Activated CD8-positive, alpha-beta memory T cell treated with anti-CD3 and anti-CD28 coated beads, Interleukin-2, amount 10 ng/mL, durations not matched to agents 7 days and 5 days (primary cell): ENCODE measurements at places on chromosomes 5 and 9. TPM values are rescaled to one million over a fixed set of nuclear protein-coding genes. Genes with fewer than 3 reads are reported as not detected.

ARL14EPL gene
- total RNA-seq: 0.12 TPM

ENG gene
- total RNA-seq: 18.4 TPM

GFRA3 gene
- total RNA-seq: 0.15 TPM

CER1 gene
- not detected for total RNA-seq

QRFP gene
- not detected for total RNA-seq

C5orf46 gene
- total RNA-seq: not detected

TAF11L6 gene
- not detected for total RNA-seq

FCN2 gene
- not detected for total RNA-seq

CKMT2 gene
- not detected for total RNA-seq

TPPP gene
- total RNA-seq: 0.20 TPM

PHYKPL gene
- total RNA-seq: 120 TPM

SLC25A25 gene
- total RNA-seq: 18.1 TPM

ADAMTS6 gene
- total RNA-seq: 2.8 TPM

SYK gene
- total RNA-seq: 0.28 TPM

KIF2A gene
- 194 TPM for total RNA-seq

ANKDD1B gene
- total RNA-seq: not detected

GRIN1 gene
- total RNA-seq: not detected

PCDHB5 gene
- total RNA-seq: not detected

MTAP gene
- total RNA-seq: 44.9 TPM
